ENCODE measurements at places on chromosomes 7 and 10. TPM values are rescaled to one million over a fixed set of nuclear protein-coding genes. Genes with fewer than 3 reads are reported as not detected.

Gene SPDYE2
- 1.0 TPM for total RNA-seq

DNA sequence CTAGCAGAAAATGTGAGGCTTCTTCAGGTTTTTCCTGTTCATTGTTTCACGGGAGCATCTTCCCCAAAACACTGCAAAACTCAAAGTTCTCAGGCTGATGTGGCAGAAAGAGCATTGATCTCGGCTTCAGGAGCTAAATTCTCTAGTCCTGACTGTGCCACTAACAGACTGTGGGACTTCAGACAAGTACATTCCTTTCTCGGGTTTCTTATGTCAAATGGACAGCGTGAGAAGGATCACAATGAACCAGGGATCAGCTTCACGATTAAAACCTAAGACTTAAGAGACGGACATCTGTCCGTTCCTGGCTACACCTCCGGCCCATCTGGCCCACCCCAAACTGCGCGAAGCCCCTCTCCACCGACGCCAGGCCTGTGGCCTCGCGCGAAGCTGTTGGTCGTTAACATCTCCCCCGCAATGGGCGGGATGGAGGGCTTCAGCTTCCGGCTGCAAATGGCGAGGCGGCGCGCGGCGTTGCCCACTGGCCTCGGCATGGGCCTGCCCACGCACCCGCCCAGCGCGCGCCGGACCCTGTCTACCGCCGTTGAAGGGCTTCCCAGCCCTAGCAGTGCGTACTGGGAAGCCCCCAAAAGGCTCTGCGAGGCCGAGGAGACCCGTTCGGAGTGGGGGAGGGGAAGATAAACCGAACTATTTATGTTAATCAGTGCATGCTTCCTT lies 549 bp upstream of the DDX50 start:
- no peak for DNase-seq

- DNase-seq, result no peak
Measured at GRCh38 chr7:4270268-4270667, 411.8 kb upstream of the FOXK1 start.

DNA sequence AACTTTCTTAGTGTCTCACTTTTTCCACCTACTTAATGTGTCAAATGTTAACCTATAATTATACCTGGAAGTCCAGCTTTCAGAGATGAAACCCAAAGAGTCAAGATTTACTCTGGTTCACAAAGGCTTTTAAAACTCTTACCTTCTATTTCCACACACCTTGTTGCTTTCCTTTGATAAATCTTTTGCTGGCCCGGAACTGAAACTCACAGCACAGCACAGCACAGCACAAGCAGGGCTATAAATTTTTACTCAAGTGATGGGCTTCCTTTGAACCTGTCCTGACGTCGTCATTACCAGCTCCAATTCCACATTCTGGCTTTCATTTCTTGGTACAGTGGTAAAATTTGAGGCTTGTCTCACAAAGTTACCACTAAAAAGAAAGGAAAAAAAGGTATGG lies 861.0 kb downstream of the SORCS3 start:
- DNase-seq, result no peak

DNA sequence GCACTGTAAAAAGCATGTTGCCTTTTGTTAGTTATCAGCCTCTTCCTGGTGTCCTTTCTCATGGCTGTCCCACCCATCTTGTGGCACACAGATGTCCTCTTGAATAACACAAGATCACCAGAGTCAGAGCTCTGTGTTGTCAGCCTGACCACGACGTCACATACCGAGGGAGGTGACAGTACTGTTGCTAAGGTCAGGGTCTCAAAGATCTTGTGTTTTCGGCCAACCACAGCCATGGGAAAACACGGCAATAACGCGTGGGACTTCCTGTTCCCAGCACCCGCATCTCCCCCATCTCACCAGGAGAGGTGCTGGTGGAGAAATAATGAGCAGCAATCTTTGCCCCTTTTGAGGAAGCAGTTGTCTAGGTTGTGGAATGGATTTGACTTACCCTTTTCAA lies 40.4 kb downstream of the NPVF start:
- DNase-seq, result no peak

Data from naive thymus-derived CD8-positive, alpha-beta T cell (primary cell).